ENCODE measurements at places on chromosomes 1 and 21.

- DNase-seq: no peak
Observed at GRCh38 chr21:25428537-25428936, 178.7 kb downstream of the MRPL39 start.

- DNase-seq: no peak
Observed at GRCh38 chr1:77876884-77877283, 11.5 kb upstream of the NEXN start.

DNA sequence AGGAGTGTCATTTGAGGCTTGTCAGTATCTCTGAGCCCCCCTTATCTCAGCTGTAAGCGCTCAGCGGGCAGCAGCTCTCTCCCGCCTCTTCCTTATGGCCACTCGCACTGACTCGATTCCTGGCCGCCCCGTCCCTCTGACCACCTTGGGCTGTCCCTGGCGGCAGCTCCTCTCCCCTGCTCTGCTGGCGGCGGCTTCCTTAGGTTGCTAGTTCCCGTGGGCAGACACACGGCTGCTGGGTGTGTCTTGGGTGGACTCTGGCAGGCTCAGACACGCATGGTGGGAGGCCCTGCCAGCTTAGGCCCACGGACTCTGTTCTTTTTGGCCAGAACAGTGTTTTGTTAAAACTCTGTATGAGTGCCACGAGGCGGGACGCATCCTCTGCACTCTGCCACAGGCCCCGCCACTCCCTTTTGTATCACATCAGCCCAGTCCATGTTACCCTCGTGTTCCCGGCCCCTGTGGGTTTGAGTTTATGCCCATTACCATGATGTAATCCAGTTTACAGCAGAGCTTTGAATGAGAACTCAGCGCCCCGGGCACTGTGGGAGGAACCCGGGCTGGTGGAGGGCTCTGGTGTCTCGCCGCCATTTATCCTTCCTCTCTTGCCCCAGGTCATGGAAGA, 45.9 kb downstream of the COQ8A start:
- DNase-seq: no peak

- no peak for DNase-seq
Observed at GRCh38 chr1:40751802-40752201, 31.8 kb upstream of the KCNQ4 start.

GRCh38 chr1:9400425-9401079, 107.9 kb downstream of the SPSB1 start:
- no peak for DNase-seq

DNA sequence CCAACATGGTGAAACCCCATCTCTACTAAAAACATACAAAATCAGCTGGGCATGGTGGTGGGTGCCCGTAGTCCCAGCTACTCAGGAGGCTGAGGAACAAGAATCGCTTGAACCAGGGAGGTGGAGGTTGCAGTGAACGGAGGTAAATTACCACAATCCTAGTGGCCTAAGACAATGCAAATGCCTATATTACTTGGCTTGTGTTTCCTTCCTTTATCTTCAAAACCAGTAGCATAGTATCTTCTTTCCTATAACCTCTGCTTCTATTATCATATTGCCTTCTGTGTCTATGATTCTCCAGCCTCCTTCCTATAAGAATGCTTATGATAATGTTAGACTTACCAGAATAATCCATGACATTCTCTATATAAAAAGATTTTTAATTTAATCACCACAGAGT, 156.2 kb upstream of the RGS18 start:
- DNase-seq: no peak

- DNase-seq: no peak
Observed at GRCh38 chr1:181101581-181102226, 13.2 kb downstream of the IER5 start.

GRCh38 chr1:58398714-58399113, 147.8 kb downstream of the OMA1 start:
- DNase-seq: no peak

- no peak for DNase-seq
Observed at GRCh38 chr1:223651291-223651991, 14.1 kb downstream of the CAPN8 start.

GRCh38 chr1:107016376-107016978, 40.0 kb upstream of the PRMT6 start:
- DNase-seq: no peak

Data from stimulated activated CD8-positive, alpha-beta memory T cell treated with anti-CD3 and anti-CD28 coated beads, Interleukin-12 subunit alpha, Interleukin-12 subunit beta, amount 100 ng/mL, for 1 hour (primary cell).